ENCODE measurements at places on chromosomes 7 and 10.

- no peak for DNase-seq
These were observed 731.5 kb downstream of the PARD3 start for GRCh38 chr10:34083567-34083966.

DNA sequence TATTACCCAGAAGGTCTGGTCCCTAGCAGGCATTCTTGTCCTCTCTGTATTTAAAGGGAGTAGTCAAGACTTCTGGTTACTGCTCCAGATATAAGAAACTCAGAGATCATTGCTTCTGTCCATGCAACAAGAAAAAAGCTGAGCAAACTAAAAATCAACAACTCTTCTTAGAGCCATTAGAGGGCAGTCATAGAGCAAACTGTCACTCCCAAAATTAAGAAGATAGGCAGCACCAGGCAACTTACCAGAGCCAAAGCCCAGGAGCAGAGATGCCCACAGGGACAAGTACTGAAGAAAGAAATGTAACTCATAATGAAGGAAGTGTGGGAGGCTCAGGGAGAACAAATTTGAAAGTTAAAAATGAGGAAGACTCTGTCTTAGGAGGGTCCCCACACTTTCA lies 472.9 kb upstream of the COBL start:
- DNase-seq: no peak

- no peak for DNase-seq
These were observed 12.2 kb upstream of the DUSP5 start for GRCh38 chr10:110485541-110485940.

- no peak for DNase-seq
These were observed 16.9 kb downstream of the SVIL start for GRCh38 chr10:29617880-29618340.

DNA sequence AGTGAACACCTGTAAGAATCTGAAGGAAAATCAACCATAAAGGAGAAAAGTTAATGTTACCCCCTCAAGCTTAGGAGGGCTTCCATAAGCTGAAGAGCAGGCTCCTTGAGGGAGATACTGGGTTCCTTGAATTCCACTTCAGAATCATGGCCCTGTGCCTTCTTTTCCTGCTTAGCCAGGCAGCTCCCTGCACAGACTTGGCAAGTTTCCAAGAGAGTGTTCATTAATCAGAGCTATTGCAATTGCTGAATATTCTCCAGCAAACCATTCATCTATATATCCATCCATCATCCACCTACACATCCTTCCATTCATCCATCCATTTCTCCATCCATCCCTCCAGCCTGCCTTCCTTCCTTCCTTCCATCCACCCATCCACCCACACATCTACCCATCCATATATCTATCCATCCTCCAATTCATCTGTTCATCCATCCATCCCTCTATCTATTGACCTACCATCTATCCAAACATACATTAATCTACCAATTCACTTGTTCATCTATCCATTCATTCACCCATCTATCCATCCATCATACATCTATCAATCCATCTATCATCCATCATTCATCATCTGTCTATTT lies 574.4 kb downstream of the PTPRN2 start:
- DNase-seq: no peak

- DNase-seq: no peak
These were observed 78.0 kb upstream of the DYNC1I1 start for GRCh38 chr7:95694334-95694733.

DNA sequence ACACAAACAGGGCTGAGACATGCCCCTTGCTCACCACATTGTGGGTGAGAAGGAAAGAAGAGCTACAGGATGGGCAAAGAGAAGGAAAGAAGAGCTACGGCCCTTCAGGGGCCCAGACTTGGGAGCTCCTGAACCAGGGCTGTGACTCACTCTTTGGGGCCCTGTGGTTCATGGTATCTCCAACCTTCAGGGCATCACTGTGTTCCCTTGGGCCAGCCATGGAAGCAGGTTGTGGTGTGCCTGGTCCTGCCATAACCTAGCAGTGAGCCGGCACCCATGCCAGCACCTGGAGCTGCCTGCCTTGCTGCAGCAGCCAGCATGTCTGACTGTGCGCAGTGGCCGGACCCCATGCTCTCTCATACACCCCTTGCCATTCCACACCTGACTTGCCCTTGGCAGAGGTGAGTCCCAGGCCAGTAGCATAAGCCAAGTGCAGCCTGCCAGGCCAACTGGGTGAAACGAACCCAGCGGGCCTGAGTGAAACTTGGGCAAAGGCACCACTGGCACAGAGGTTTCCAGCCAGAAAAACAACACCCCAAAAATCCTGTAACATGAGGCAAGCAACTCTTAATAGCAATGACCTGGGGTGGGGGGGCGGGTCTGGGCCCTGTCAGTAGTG lies 89.0 kb upstream of the CACUL1 start:
- no peak for DNase-seq

DNA sequence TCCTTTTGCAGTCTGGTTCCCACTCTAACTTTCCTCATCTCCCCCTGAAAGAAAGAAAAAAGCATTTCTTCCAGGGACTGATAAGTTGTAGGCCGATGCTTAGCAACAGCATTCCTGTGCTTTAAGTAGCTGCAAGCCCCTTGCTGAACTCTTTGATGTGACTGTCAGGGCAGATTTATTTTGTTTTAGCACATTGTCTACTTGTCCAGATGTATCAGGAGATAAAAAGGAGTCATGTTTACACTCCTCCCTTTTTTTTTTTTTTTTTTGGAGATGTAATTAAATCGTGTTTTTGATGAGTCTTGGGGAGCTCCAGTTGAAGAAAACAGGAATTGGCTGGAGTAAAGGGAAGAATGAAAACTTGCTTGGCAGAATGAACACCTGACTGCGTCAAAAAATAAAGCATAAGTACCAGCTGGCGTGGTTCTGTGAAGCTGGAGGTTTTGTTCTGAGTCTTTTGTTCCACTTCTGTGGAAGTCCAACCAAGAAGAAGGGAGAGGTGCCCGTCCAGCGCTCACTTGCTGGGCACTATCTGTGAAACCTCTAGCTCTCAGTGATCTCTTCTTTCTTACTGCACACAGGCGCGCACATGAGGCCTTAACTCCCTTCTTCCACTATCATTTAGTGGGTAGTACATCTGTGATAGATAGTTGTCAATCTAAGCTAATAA lies 871.7 kb downstream of the LRMDA start:
- no peak for DNase-seq

DNA sequence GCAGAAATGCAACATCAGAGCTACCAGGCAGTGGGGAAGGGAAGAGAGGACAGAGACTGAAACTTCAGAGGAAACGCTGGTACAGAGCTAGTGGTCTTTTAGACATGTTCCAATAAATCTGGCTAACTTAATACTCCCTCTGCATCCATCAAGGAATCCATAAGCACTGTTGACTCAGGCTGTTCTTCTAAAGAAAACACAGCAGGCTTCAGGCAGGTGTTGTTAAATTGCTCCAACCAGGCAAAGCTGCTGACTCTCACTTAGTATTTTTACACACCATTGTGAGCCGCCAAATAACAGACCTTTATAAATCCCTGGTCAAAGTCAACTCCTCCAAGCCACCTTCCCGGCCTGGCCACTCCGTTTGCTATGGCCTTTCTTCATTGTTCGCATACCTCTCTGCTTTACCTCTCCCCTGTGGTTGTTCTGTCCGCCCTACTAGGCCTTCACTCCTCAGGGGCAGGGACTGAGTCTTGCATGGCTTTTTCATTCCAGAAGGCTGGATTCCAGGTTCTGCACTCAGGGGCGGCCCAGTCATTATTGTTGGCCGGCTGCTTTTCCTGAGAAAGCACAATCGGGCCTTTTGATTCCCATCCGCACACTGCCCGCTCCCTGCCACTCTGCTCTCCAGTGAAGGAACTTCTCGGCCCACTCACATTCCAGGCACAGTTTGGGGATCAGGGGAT lies 18.4 kb downstream of the CREB3L2 start:
- DNase-seq: no peak

DNA sequence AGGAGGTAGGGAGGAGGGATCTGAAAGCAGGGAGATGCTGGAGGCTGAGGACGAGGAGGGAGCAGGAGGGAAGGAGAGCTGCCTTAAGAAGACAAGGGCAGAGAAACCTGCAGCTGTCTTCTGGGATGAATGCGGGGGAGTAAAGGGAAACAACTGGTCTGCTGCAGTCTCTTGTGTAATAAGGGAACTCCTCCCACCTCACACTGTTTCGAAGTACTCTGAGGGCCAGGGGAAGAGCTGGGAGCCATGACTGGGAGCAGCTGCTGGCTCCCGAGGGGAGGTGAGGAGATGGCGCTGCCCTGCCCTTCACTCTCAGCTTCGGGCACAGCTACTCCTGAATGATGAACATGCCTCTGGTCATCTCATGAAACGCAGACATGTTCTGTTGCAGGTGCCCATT lies 65.1 kb downstream of the CLEC2L start:
- no peak for DNase-seq

- DNase-seq: no peak
These were observed 33.6 kb downstream of the BUB3 start for GRCh38 chr10:123187781-123188180.

- DNase-seq: no peak
These were observed 26.3 kb downstream of the COA1 start for GRCh38 chr7:43702974-43703373.

GRCh38 chr10:74249865-74250264 lies 98.8 kb downstream of the ADK start:
- DNase-seq: no peak

DNA sequence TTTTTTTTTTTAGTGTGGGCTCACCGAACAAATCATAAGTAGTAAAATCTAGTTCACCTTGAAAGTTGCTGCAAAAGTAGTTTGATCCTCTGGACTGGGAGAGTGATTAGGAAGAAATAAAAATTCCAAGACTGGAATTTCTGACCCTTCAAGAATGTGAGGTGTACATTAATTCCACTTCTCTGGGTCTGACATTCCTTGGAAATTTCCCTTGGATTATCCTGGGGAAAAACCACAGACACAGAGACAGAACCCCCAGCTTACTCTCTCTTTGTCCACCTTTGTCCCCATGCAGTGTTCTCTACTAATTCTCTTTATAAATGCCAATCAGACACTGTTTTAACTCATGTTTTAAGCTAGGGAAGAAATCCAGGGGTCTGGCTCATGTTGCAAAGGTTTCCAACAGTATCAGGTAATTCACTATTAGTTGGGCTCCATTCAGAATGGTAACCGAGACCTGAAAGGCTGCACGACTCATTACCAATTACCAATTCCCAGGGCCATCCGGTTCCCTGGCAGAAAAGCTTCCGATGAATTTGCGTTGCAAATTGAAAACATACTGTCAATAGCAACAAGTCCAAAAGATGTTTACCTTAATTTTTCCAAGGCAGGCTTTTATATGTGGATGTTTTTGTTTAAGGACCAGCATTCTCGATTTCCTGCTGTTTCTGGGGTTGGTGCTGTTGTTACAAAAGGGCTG lies 86.3 kb downstream of the BAMBI start:
- no peak for DNase-seq

DNA sequence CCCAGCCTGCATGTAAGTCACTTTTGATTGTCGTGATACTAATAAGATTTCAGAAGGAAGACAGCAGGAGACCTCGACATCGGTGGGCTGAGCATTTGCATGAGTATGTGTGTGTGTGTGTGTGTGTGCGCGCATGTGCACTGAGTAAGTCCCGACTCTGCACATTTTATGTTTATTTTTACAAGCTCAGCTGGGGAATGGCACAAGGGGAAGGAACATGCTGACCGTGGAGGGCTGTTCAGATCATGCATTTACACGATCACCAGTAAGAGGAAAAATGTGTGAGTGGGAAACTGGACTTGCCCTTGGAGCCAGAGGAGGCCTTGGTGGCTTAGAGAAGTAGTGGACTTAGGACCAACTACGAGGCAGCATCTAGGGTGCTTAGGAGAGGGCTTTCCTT lies 41.3 kb downstream of the IL2RA start:
- DNase-seq: peak; percentile 1

DNA sequence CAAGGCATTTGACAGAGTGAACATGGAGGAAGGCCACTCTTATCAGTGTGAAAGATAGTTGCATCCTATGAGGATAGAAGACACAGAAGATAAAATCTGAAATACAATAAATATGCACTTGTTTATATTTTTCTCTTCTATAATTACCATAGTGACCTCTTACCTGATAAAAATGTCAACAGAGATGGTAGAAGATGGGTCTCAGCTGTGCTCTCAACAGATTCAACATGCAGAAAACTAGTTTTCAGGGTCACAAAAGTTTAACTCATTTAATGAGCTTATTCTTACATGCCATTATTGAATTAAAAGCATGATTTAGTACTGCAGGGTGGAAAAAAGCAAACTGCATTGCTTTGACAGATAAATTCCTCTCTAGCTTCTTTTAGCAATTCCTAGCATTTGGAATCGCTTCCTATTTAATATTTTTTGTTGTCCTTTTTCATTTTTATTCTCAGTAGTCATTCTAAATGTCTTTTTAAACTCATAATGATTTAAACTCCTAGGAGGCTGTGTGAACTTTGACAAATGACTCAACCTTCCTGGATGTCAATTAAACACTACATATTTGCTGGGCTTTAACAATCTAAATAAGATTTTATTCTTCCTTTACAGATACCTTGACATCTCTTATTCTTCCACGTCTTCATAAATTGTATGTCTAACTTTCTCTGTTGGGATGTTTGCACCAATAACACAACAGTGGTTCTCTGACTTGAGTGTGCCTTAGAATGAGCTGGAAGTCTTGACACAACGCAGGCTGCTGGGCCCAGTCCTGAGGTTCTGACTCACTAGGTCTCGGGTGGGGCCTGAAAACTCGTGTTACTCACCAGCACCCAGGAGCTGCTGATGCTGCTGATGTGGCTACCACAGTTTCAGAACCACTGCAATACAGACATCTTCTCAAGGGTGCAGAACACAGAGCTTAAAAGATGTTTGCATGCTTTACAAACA lies 565.5 kb upstream of the IGFBP3 start:
- DNase-seq: no peak

GRCh38 chr10:17066000-17066399 lies 63.6 kb downstream of the CUBN start:
- DNase-seq: no peak
